Stimulated activated CD4-positive, alpha-beta T cell treated with anti-CD3 and anti-CD28 coated beads, Interleukin-12 subunit alpha, Interleukin-12 subunit beta, amount 100 ng/mL, for 24 hours (primary cell): ENCODE measurements at places on chromosomes 5 and 9.

GRCh38 chr9:4126996-4127395 is 172.9 kb downstream of the GLIS3 start:
- no peak for DNase-seq

GRCh38 chr5:111234125-111234524 is 9.9 kb downstream of the CAMK4 start:
- DNase-seq: no peak

- no peak for DNase-seq
Measured at GRCh38 chr5:150213530-150213929, 23.7 kb downstream of the SLC6A7 start.

DNA sequence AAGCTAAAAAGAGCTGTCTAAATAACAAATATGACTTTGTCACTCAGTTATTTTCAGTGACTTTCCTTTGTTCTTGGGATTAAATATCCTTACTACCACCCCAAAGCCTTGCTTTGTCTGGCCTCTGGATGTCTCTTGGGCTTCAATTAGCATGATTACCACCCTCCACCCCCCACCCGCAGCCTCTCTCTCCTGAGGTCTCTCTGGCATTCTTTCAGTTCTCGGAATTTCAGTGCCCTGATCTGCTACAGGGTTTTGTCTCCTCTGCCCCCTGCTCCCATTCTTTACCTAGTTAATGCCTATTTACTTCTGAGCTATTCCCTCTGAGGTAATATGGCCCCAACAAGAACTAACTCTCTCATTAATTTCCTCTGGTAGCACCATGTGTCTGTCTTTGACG is 376.4 kb downstream of the DEPDC1B start:
- DNase-seq: no peak

GRCh38 chr9:70043689-70044489 is at the start of gene MAMDC2:
Gene MAMDC2, plus strand, starts transcription at chr9:70043848. Its CDS starts 350 bp downstream, at chr9:70044198.
- no peak for DNase-seq

DNA sequence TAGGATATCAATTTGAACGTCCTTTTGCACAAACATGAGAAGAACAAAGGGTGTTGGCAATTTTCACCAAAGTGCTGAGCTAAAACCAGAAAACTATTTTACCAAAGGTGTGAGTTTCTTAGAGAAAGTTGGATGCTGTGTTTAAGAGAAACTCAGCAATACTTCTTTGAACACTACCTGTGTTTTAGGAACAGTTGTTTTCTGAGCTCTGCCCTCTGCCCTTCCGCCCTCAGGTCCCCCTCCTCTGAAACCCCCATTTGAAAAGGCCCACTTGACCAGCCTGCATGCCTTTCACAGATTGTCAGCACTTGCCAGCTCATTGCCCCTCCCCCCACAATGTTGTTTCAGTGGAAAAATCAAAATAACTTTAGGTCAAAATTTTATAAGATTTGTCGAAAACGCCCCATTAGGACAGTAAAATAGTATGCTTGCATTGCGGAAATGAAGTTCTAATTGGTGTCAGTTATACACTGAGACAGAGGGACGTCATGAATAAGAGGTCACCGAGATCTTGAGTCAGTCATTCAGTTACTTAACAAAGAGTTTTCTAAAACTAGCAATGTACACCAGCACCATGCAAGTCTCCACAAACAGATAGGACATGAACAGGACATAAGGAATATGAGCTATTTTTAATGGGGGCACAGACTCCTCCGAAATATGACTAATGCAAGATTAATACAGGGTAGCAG is 61.9 kb upstream of the IL7R start:
- no peak for DNase-seq
